ENCODE measurements at places on chromosomes 6 and 20.

DNA sequence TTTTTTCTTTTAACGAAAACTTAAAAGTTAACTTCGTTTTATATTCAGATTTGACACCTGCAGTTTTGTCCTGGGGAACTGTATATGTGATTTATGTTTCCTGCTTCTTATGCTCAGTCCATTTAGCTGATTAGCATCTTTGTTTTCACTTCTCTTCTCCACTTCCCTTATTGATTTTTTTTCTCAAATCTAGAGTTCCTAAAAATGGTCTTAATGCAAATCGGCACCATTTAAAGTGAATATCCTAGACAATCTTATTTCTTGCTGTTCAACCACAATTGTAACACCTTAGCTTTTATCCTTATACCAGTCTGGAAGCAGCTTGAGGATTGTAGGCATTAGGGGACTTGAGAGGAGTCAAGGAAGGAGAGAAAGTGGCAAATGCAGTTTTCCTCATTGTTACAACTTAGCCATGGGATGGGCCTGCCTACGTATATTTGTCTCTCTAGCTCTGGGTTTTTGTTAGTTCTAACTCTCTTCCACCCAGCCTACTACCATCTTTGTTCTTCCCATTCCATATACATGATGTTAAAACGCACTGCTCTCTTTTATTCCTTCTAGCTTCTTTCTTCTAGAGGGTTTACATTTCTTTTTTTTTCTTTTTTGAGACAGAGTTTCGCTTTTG is 8.5 kb downstream of the QRSL1 start:
- DNase-seq = no peak

- no peak for DNase-seq
Measured at GRCh38 chr20:15267935-15268334, 930.5 kb upstream of the FLRT3 start.

DNA sequence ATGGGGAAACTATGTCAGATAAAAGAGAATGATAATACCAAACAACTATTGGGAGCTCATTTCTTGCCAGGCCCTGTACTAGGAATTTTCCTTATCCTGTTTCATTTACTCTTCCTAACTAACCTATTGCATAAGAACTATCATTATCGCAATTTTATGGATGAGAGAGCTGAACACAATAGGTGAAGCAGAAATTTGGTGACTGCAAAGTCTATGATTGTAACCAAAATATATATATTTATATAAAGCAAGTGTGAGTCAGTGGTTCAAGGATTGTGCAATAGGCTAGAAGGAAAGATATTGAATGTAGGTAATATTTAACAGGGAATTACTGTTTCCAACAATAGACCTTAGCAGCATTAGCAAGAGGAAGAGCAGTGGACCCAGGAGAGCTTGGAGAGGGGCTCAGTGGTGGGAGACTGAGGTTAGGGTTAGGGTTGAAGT is 181.1 kb upstream of the TENT5A start:
- no peak for DNase-seq

DNA sequence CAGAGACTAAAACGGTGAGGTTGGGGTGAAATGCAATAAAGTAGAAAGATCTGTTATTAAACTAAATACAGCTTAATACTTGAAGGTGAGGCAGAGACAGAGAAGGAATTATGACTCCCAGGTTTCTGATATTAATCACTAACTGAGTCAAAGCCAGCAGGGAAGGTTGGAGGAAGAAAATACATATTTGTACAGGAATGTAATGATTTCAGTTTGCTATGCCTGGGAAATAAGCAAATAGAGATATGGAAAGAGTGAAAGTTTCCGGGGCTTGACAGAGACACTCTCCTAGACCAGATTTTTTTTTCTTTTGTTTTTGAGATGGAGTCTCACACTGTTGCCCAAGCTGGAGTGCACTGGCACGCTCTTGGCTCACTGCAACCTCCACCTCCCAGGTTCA is 76.8 kb downstream of the PTPRK start:
- DNase-seq = no peak

GRCh38 chr6:16985513-16986284 is 116.2 kb upstream of the STMND1 start:
- no peak for DNase-seq

GRCh38 chr6:101108286-101108685 is 227.2 kb upstream of the ASCC3 start:
- DNase-seq = no peak

Measured in activated naive CD8-positive, alpha-beta T cell treated with anti-CD3 and anti-CD28 coated beads, Interleukin-2, amount 50 U/mL, for 24 hours (primary cell).